GM20000 (cell line): ENCODE measurements at places on chromosomes 5 and 9.

DNA sequence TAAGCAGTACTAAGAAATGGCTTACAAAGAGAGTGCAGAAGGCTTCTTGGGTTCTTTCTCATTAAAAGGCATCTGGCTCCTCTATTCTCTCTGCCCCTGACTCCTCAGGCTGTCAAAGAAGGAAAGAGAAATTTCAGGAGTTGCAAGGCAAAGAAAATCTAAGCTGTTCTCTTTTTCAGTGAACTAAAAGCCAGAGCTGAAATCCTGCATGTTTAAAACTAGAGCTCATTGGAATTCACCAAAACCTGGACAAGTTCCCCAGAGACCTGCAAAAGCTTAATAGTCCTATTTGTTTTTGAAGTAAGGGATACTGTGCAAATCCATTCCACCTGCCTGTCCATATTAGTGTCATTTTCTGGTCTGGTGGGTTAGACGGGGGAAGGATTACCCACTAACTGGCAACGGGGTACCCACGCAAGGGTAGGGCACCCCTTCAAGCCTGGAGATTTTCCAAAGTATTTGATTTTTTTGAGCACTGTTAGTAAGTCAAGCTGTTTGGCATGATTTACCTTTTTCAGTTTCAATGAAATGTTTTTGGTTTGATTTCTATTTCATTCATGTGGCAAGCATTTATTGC is 179.3 kb downstream of the FSTL4 start:
- no peak for DNase-seq

DNA sequence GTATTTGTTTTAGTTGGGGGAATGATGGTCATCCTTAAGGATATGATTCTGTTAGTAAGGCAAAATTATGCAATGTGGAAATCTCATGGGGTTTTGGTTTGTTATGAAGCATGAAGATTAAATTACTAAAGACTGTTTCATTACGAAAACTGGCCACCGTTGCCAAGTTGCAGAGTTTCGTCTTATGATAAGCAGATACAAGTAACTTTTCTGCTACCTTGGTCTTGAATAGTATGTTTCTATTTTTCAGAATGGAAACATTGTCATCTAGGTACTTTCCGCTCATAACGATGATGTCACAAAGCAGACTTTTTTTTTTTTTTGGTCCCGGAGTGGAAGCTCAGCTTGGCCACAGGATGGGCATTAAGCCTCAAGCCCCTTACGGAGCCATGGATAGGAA is 4.2 kb downstream of the CCNI2 start:
- peak; percentile 82 for DNase-seq

GRCh38 chr5:68688547-68688946 is 405.3 kb upstream of the SLC30A5 start:
- DNase-seq = no peak

DNA sequence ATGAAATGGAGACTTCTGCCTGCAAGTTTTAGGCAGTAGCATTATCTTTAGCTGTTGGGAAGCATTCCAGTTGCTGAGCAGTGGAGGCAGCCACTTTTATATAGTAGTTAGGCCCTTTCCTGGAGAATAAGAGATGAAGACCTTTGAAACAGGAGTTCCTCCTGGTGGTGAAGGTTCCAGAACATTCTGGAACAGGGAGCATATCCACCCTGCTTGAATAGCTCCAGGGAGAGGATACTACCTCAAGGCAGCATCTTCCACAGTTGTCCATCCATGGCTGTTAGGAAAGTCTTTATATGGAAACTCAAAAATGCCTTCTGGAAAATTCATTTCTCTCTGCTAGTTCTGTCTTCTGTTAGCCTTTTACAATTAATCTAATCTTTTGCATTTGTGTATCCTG is 3.0 kb downstream of the ASPN start:
- DNase-seq = no peak

DNA sequence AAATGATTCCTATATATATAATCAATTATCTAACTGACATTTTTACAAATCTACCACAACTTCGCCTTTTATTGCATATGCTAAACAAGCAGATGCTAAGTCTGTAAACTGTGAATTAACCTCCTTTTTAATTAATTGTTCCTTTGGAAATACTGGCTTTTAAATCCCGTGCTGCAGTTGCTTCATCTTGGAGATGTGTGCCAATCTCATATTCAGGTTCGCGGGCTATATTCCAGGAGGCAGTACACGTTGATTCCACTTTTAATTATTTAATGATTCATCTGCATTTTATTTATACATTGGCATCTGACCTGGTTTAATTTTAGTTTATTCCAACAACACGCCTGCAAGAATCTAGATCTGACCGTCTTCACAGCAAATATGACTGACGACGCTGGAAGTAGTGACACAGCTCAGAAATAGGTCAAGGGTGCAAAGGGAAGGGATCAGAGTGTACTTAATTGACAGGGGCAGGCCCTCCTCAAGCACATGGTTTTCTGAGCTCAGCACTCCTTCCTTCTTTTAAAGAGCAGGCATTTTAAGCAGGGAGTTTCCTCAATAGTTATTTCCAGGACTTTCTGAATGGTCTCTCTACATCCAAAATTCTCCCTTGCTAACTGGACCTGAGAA is 125.2 kb downstream of the GLIS3 start:
- DNase-seq = no peak

GRCh38 chr9:21883642-21884041 is 81.2 kb downstream of the MTAP start:
- DNase-seq = no peak

- DNase-seq = no peak
Observed at GRCh38 chr9:1034271-1034670, 15.9 kb upstream of the DMRT2 start.

DNA sequence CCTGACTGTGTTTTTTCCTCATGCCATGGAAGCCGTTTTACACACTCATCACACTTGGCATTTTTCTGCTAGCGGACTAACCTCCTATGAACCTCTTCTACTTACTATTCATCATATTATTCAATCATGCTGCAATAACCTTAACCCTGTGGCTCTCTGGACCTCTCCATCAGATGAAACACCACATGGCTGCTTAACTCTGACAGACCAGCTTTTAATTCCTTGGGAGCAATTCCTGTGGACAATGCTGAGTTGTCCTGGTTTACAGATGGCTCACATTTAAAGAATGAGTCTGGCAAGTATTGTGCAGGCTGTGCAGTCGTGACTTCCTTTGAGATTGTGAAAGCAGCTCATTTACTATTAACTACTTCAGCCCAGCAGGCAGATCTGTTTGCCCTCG is 9.0 kb downstream of the OR1J1 start:
- no peak for DNase-seq
